ENCODE measurements at places on chromosomes 3 and 15.
A peak's percentile ranks its signal among the peaks of the same experiment; 100 is the strongest.

DNA sequence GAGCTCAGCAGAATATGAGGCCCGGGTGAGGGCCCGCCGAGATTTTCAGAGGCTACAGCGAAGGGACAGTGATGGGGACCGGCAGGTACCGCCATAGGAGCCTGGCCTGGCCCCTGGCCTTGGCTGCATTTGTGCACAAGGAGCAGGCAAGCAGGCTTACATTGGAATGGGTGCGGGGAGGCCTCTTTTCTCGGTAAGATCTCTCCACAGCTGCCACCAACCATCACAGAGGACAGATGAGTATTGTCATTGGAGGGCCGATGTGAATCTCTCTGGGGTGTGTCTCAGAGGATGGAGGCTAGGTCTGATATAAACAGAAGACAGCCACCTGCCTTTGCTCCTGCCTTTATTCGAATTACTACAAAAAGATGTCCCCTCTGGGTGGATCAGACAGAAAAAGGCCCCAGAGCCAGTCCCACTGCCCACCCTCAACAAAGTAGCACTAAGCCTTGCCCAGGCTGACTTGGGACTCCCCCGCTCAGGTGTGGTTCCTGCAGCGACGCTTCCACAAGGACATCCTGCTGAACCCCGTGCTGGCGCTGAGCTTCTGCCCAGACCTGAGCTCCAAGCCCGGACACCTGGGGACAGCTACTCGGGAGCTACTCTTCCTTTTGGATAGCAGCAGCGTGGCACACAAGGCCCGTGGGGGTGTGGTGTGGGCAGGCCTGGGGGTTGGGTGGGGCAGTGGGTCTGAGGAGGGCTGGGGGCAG is 5.4 kb downstream of the VWA5B2 start:
- DNase-seq, result no peak

DNA sequence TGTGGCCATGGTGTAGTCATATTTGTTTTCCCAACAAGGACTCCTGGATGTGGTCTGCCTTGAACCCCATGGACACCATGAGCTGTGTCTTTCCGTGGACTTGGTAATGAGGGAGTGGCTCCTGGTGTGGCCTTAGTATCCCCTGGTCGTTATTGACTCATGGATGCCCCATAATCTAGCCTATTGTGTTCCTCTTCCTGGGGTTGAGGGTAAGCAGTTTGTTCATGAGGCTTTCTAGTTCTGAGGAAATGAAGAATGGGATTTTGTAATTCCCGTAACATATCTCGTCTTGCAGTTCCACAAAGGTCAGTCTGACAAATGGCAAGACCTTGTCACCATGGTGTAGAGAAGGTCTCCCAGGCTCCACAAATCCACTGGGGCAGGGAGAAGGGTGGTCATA is 22.6 kb downstream of the RAB7A start:
- DNase-seq, result no peak

GRCh38 chr3:126524429-126524988 is 554 bp downstream of the CHST13 start:
- no peak for DNase-seq

- peak; percentile 85 for DNase-seq
Measured at GRCh38 chr15:69394556-69395282, 19.4 kb upstream of the KIF23 start.

DNA sequence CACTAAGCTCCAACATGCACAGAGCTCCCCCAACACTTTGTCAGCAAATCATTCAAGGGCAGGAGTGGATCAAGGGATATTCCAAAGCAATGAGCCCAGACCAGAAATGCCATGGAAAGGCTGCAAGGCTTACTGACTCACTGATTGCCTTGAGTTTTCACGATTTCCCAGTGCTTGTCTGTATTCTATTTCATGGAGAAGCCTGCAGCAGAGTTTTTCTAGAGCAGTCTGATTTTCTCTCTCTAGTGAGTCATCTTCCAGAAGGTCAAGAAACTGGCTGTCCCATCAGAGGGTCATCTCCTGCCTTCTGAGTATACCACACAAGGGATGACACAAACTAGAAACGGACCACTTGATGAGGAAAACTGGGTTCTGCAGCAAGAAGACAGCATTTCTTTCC is 16.5 kb downstream of the LMCD1 start:
- DNase-seq, result no peak

DNA sequence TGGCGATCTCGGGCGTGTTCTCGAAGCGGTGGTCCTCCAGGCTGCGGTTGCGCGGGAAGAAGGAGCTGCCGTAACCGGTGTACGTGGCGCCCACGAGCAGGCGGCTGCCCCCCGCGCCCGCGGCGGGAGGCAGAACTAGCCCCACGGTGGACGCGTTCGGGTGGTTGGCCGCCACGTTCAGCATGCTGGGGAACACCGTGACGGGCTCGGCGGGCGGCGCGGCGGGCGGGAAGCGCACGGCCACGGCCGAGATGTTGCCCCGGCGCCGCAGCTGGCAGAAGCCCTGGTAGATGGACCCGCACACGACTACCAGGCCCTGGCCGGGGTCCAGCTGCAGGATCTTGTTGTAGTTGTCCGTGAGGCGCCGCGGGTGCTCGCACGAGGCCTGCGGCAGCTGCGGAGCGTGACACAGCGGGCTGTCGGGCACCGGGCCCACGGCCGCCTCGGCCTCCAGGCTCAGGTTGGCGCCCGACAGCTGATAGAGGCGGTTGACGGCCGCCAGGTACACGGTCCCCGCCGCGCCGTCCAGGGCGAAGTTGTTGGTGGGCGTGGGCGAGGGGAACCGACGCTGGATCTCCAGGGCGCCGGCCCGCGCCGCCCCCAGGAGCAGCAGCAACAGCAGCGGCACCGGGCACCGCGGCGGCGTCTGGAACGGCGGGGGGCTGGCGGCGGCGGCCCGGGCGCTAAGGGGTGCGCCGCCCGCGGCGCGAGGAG is 397 bp downstream of the PLXND1 start:
- no peak for DNase-seq

DNA sequence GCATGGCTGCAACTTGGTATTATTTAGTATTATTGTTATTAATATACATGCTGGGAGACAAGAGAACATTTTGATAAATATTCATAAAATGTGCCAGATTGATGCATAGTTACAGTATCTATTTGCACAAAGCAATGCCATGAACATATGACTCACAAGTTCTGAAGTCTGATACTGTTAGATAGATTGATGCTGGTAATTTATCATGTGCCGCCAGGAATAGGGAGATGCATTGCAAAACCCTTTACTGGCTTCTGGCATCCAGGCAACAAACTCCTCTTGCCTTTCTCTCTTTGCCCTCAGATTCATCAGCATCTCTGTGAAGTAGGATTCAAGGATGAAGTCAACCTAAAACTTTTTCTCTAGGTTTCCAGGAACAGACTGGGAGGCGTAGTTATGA is 41.0 kb upstream of the SLC25A26 start:
- no peak for DNase-seq

DNA sequence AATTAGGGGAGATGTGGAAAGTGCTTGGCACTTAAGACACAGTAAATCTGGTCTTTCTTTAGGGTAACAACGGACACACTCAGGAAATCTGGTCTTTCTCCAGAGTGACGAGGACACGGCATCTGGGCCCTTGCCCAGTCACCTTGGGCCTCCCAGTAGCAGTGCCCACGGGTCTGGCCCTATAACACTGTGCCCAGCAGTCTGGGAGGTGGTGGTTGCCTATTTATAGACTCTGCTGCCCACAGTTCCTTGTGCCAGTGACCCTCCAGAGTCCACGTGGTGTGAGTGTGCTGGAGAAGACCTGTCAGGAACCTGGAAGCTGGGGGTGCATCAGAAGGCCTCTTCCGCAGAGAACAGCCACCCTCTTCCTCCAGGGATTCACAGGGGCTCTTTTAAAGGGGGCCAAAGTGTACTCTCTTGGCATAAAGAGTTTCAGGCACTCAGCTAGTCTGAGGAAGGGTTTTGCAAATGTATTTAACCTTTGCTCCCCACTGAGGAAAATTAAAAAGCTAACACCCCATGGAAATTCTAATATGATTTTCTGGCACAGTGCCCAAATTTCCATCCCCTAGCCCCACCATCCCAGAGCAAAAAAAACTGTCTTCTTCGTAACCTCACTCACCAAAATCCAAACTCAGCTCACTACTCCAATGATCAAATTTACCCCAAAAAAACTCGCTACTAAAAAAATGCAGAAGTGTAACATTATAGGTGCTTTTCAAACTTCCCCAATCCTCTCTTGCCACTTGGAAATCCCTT is 15.4 kb downstream of the WNT5A start:
- DNase-seq, result no peak

DNA sequence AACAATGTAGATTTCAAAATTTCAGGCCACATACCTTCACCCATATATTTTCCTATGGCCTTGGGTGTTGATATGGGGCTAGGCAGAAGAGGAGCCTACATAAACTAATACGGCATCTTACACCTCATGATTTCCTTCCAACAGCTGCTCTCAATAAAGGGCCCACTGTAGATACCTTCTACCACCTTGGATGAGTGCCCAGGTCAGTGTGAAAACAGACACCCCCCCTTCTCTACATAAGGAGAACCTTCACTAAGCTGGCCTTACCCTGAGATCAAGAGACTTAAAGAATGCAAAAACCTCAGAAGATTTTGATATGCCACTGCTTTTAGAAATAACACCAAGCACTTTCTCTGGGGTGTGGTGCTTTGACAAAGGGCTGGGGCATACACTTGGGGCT is 42.7 kb downstream of the SH3BP5 start:
- no peak for DNase-seq

GRCh38 chr15:33675246-33675645 is 293.1 kb upstream of the CHRM5 start:
- no peak for DNase-seq

- no peak for DNase-seq
Measured at GRCh38 chr15:98794211-98794610, 145.9 kb downstream of the IGF1R start.

DNA sequence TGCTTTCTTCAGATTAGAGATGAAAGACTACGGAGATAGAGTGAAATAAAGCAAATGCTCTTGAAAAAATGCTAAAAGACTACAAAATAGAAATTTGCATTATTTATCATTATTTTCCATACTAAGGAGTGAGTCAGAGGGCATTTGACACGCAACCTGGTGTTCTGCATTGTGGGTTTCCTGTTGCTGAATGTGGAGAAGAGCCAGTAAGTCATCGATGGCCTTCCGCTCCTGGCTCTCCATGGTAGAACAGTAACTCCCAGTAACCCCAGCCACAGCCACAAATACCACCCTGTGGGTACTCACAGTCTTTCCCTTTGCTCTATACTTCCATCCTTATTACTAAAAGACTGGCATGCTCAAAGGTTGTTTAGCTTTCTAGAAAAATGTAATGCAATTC is 61.5 kb downstream of the CGGBP1 start:
- peak; percentile 1 for DNase-seq

GRCh38 chr3:182136008-182136910 is 424.5 kb downstream of the SOX2 start:
- no peak for DNase-seq

All from stimulated activated CD4-positive, alpha-beta T cell treated with anti-CD3 and anti-CD28 coated beads, Interleukin-1b, Interleukin-23, amount 100 ng/mL, for 1 hour (primary cell).